ENCODE measurements at places on chromosomes 6 and 20.

GRCh38 chr6:79410806-79411205 lies 126.4 kb downstream of the LCA5 start:
- no peak for DNase-seq

GRCh38 chr6:82277686-82278085 lies 30.1 kb upstream of the IBTK start:
- no peak for DNase-seq

- no peak for DNase-seq
Observed at GRCh38 chr6:85568411-85568810, 25.2 kb downstream of the SNX14 start.

DNA sequence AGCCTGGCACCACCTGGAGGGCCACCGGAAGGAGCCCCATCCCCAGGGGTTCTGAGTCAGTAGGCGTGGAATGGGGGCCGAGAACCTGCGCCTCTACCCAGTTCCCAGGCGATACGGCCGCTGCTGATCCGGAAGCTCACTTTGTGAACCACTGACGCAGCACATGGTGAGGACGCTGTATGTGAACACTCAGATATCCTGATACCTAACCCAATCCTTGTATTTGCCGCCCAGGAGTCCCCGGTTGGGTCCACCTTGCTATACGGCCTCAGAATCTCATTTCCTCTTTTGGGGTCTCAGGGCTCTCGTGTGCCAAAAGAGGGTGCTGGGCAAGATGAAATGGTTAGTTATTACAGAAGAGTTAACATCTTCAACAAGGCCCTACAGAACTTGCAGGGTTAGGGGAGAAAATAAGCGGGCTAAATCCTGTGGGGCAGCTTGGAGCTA lies 604 bp upstream of the RAB5IF start:
- no peak for DNase-seq

DNA sequence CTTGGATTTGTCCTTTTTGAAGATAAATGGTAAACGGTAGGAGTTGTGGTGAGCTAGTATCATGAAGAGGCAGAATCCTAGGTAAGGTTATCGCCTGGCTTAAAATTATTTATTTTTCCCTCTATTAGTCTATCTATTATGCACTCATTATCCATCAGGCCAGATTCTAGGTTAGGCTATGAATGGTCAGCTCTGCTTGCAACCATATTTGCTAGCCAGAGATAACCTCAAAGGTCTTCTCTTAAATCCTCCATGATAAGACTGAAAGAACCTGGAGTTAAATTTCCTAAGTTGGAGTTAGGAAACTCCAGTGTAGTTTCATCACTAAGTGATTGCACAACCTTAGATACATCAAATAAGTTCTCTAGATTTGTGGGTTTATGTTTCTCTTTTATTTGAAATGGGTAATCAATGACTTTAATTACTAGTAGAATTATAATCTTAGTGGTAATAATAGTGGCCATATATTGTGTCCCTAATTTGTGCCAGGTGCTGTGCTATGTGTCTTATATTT lies 302.1 kb upstream of the RUNX2 start:
- no peak for DNase-seq

DNA sequence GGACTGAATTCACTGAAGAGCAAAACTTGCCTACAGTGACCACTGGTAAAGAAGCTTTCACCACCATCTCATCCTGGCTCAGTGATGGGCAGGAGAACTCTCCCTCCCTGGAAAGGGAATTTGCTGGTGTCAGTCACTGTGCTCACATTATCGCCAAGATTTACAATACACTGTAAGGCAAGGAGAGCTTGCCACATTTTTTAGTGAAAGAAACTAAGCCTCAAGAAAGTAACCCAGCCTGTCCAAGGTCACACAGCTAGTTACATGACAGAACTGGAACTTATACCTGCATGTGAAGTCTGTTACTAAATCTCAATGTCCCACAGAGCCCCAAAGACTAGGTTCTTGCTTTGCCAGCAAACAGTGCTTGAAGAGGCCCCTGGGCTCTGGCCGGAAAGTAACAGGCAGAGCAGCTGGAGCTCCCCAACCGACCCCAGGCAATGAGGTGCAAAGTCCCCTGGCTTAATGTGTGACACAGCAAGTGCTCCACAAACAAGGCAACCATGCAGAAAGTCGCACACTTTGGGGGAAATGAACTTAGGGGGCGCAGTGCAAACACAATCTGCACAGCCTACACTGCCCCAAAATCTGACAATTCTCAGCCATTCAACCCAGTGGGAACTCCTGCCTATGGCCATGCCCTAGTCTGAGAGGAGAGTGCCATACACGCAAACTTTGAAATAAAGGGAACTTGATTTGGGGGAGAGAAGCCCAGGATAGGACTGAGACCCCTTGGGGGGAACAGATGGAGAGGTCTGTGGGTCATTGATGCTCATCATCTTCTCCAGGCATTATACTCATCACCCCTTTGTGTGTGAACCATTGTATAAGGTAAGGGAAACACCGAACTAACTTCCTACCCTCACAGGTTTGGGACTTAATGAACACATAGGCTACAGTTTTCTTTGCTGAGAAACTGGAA lies 1.9 kb downstream of the BCL2L1 start:
- no peak for DNase-seq

- no peak for DNase-seq
Observed at GRCh38 chr6:12033770-12034169, 21.7 kb downstream of the HIVEP1 start.

DNA sequence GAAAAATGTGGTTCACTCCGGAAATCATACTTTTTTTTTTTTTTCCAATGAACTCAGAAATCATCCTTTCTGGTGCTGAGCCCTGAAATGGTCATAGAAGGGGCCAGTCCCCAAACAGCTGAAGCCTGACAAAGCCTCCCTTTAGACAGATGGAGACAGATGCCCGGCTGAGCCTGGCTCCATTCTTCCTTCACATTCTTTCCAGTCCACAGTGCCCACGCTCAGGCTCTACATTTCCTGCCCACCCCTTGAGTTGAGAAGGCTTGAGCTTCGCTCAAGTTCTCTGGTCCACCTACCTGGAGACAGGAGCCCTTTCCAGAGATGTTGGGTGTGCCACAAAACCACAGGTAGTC lies 41.2 kb downstream of the KCNK5 start:
- no peak for DNase-seq

DNA sequence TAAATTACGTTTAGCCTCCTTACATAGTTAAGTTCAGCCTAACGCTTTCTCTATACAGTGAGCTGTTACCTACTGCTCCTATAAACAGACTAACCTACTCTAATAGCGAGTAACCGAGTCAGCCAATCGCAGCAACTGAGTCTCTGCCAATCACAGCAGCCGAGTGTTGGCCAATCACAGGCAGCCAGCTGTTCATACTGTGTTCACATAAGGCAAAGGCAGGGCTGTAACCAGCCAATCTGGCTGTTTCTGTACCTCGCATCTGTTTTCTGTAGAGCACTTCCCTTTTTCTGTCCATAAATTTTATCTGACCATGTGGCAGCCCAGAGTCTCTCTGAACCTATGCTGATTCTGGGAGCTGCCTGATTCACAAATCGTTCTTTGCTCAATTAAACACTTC lies 263.9 kb upstream of the JARID2 start:
- DNase-seq: no peak

DNA sequence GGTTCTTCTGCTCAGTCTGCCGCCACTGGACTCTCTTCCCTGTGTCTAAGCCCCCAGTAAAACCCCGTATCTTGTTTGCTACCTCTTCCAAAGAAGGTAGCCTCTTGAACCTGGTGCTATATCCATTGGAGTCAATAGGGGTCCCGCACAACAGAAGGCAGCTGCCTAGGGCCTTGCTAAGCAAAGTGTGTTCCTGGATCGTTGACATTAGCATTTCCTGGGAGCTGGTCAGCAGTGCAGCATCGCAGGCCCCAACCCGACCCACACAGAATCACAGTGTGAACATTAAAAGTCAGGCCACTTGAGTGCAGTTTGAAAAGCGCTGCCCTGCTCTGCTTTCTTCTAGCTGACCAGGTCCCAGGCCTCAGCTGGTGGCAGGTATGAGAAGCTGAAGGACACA lies 2.9 kb downstream of the ADA start:
- no peak for DNase-seq

GRCh38 chr20:15655295-15655874 lies 917.9 kb downstream of the KIF16B start:
- no peak for DNase-seq

DNA sequence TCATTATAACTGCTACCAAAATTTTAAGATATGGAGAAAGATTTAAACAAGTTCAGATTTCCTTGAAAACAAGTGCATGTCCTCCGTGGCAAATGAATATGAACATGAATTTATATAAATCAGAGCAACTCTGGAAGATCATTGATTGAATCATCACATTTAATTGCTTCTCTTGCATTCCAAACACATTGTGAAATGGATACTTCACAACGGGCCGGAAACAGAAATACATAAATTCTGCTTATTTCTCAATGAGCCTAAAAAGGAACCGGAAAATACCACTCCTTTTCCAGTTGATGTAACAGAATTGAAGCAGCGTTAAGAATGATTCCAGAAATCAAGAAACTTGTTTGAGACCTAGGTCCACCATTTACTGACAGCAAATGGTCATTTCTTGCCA lies 134.6 kb upstream of the BTN3A2 start:
- no peak for DNase-seq

All from activated T-helper 1 cell treated with anti-CD3 and anti-CD28 coated beads, Interleukin-2, amount 50 U/mL, for 16 hours (primary cell).